ENCODE measurements at places on chromosomes 5 and 9.

GRCh38 chr9:92726348-92726747, 38.3 kb downstream of the BICD2 start:
- DNase-seq: no peak

DNA sequence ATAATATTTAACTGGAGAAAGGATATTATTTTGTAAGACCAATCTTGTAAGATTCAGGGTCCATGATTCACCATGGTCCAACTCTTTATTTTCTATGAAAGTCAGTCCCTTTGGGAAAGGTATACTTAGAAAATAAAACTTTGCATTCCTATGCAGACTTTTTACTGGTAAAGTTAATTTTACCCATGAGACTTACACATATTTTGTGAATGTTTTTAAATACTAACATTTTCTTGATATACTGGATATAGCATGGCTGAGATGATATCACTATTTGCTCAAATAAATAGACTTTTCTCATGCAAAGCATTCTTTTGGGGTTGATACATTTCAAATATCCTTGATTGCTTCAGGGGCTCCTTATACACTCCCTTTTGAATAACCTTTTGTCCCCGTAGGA, 512.1 kb downstream of the MAN2A1 start:
- no peak for DNase-seq

DNA sequence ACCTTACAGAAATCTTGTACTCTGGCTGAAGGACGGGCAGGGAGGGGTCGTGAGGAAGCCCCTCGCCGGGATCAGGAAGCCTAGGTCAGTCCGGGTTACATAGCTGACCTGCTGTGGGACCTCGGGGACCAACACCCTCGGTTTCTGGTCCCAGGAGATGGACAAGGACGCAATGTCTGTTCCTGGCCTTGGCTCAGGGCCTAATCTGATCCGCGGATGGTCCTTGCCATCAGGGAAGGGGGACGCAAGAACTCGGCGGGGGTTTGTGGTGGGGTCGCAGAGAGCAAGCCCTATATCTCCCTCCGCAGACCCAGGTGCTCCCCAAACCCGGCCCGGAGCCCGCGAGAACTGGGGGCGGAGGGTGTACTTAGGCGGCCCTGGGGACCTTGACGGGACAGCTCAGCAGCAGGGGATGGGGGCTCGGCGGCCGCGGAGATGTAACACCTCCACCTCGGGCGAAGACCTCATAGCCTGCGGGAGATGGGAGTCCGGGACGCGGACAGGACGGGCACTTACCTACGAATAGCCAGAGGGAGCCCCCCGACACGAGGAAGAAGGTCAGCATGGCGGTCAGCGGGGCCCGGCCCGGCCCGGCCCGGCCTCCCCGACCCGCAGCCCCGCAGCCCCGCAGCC, 353 bp downstream of the ACSL6 start:
- DNase-seq: no peak

DNA sequence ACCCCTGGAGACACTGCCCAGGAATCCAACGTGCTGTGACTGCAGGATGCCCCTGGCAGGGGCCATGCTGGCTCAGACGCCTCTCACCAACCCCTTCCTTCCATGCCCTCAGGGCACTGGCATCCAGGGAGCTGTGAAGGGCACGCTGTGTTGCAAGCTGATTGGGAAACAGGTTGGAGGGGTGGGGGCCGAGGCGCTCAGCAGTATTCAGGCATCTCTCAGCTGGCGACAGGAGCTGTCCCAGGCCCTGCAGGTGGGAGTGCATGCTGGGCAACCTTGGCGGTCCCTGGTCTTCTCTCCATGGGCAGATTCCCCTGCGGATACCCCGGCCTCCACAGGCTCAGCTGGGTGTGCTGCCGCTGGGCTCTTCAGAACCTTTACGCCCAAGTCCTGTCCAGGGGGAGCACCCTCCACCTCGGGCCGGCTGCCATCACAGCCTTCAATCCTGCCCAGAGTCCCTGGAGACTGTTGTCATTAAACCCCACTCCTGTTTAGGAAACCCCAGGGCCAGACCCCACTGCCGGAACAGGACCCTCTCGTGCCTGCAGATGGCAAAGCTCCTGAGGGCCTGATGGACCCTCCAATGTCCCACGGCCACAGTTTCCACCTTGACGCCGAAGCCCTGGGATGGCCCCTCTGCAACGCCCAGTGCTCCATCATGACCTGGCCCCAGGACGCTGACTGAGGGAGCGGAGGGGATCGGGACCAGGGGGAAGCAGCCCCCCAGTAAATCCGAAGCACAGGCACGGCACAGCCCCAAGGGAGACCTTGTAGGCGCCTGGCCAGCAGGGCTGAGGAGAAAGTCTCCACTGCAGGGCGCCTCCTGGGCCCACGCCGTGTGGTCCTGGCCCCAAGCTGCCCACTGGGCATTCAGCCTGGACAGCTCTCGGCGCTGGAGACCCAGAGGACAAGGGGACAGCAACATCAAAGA, 9.3 kb downstream of the TPPP start:
- DNase-seq: no peak

GRCh38 chr9:121105531-121105930, 30.8 kb downstream of the CNTRL start:
- no peak for DNase-seq

GRCh38 chr5:137708796-137709559, 26.9 kb downstream of the KLHL3 start:
- no peak for DNase-seq

- DNase-seq: no peak
Observed at GRCh38 chr5:158921441-158922262, 178.1 kb downstream of the EBF1 start.

DNA sequence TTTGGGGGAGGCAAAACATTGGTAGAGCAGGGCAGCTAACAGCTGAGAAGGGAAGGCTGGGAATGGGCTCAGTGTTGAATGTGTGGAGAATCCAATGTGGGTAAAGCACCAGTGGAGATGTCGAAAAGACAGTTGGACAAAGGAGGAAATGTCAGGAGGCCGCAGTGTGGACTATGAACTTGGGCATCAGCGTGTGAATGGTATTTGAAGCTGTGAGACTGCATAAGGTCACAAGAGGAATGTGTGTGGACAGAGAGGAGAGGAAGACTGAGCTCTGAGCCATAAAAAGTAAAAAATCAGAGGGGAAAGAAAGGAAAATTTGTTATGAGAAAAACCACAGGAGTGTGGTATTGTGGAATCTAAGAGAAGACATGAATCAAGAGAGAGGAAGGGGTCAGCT, 99.4 kb upstream of the ADAMTS16 start:
- no peak for DNase-seq

DNA sequence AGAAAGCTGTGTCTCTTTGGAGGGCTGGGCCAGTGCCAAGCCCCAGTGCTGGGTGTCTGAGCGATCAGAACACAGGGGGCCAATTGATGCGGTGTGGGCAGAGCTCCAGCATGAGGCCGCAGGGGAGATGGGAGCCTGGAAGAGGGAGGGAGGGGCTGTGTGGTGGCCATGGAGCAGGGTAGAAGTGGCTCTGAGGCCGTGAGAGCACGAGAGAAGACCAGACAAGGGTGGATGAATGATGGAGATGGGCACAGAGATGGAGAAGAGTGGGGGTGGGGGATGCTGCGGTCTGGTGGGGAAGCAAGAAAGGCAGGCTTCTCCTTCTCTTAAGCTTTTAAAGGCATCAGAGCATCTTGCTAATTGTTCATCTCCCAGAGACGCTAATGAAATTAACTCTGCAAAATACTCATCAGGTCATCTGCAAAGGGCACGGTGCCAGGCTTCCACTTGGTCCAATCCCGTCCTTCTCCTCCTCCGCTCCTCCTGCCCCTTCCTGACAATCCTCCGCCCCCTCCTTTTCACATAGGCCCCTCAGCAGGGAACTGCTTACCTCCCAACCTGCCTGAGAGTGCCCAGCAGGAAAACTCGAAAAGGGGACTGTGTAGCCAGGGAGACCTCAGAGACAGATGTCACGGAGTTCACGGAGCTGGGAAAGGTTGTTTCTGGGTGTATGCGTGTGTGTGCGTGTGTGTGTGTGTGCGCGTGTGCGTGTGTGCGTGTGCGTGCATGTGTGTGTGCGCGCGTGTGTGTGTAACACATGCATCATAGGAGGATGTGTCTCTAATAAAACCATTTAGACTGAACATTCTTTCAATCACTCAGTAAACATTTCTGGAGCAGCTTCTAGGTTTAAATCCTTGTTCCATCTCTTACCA, 7.1 kb upstream of the UNC5A start:
- no peak for DNase-seq

DNA sequence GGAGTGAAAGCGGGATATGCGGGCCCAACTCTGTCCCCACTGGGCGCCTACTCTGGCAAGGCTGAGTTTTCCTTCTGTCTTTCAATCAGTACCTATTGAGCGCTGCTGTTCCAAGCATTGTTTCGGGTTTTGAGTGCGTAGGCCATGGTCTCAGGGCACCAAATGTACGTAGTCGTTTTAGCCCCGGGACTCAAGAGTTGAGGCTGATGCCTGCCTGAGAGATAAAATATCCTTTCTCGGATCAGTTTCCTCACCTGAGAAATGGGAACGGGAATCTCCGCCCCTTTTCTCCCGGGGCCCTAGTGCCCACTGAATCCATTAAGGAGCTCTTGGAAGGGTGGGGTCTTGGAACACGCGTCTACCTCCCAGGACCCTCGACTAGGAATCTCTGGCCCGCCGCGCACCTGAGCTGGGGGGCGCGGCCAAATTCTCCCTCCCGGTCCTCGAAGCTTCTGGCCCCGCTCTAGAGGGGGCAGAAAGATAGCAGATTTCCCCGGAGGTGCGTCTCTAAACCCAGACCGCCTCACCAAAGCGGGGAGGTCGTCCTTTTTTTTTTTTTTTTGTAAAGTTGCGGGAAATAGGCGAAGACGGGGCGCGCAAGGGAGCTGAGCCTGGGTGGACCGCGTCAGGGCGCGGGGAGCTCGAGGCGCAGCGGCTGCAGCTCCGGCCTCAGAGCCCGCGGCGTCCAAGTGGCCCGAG, 494 bp upstream of the CXXC5 start:
- no peak for DNase-seq

GRCh38 chr9:85302938-85303756, 438.6 kb downstream of the AGTPBP1 start:
- DNase-seq: no peak

- no peak for DNase-seq
Observed at GRCh38 chr5:74543162-74543995, 97.1 kb downstream of the ENC1 start.

- DNase-seq: no peak
Observed at GRCh38 chr9:114172981-114173833, 17.9 kb downstream of the COL27A1 start.

DNA sequence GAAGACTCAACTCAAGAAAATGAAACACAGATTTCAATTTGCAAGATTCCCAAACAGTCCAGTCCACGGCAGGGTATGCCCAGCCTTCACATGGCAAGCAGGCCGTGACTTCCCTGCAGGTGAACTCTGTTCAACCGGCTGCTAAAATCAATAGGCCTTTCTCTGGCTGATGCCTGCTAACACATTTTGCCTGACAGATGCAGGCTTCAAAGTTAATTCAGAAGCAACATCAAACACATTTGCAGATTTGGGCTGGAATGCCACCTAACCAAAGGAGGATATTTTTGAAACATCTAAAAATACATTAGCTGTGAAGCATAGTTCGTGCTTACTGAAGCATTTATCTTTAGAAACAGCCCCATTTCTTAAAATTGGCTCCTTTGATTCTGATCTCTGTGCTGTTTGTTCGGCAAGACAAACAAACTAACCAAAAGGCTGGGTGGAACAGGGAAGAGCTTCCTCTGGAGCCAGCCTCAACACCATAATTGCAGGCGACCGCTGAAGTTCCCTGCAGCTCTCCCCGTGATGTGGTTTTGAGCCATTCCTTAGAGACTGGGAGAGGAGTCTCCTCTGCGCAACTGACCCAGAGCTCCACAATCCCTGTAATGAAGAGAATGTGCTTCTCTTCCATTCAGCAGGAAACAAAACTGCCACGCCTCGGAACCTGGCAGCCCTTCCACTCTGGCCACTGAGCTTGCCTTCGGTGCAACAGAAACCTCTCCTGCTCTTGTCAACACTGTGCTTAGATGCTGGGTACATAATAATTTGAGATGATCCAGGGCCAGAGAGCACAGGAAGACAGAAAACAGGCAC, 126.5 kb downstream of the MYO10 start:
- DNase-seq: no peak

DNA sequence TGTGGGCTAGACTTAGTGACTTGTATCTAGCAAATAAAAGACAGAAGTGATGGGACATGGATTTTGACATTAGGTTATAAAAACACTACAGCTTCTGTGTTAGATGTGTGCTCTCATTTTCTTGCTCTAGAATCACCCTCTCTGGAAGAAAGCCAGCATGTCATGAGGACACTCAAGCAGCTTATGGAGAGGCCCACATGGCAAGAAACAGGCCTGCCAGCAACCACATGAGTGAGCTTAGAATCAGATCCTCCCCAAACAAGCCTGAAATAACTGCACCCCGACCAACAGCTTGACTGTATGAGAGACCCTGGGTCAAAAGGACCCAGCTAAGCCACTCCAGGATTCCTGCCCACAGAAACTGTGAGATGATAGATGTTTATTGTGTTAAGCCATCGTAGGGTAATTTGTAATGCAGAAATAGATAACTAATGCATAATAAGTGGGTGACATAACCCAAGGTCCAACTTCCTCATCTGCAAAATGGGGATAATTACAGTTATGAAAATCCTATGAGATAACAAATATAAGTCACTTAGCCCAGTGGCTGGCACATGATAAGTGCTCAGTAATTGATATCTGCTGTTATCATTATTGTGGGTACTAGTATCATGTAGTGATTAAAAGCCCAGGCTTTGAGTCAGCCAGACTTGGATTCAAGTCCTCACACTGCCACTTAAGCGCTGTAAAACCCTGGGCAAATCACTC, 86.5 kb downstream of the KLHL3 start:
- no peak for DNase-seq

- DNase-seq: no peak
Observed at GRCh38 chr5:99911971-99912370, 623.2 kb upstream of the FAM174A start.

DNA sequence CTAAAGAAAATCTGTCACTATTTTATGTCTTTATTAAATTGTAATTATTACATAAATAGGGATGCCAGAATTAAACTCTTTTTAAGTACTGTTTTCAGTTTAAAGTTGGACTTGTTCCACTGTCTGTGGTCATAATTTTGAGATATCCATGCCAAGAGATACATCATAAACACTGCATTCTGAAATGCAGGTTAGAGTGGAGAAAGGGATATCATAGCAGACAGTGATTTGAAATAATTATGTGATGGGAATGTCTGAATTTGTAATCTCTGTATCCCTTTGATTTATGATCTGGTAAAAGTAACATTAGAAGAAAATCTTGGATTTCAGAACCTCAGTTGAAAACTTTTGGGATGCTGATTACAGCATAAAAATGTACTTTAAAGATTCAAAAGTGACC, 222.1 kb downstream of the GOLPH3 start:
- DNase-seq: no peak

DNA sequence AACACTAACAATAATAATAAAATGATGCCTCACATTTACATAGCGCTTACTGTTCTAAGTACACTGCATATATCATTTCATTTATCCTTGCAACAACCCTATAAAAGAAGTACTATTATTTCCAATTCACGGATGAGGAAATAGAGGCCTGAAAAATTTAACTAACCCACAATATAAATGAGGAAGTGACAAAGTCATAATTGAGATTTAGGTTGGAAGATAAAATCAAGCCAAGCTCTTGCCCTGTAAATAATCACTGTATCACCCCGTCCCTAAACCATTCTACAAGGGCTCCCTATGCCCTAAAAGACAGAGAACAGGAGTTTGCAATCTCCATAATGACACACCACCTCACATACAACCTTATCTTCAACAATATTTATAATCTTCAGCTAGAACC, 49.6 kb downstream of the STRBP start:
- no peak for DNase-seq

Measured in activated CD4-positive, alpha-beta T cell treated with anti-CD3 and anti-CD28 coated beads, Interleukin-2, amount 50 U/mL, for 4 hours (primary cell).